ENCODE measurements at places on chromosomes 2 and 18. TPM values are rescaled to one million over a fixed set of nuclear protein-coding genes. Genes with fewer than 3 reads are reported as not detected.

DNA sequence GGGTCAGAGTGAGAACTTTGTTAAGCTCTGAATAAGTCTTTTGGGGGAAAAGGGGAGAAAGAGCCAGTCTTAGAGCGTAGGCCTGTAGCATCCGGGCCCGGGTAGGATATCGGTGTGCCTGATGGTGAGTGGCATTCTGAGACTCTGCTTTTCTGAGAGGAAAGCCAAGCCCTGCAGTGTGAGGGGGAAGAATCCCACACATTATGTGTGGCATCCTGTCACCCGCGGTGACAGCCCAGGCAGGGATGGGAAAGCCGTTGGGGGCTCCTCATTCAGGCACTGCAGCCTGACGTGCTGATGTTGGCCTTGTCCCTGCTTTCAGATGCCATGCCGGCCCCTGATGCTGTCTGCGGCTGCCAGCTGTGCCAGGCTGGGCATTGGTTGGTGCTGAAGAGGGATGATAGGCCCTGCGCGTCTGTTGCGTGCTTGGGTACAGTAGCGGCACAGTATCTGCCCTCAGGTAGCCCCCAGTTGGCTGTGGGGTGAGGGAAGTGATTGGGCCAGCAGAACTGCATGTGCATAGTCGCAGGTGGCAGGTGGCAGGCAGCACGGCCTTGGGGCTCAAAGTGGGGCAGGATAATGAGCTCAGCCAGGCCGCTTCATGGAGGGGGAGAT lies 37.6 kb downstream of the GLI2 start:
- DNase-seq, result no peak

- DNase-seq, result no peak
Observed at GRCh38 chr2:121004359-121004758, 268.7 kb downstream of the GLI2 start.

The UGT1A5 gene
- total RNA-seq, result 0.99 TPM

The GREB1 gene
- 2.2 TPM for total RNA-seq

The GPR75 gene
- total RNA-seq, result 7.8 TPM

GRCh38 chr2:28359222-28360057 lies 33.2 kb upstream of the FOSL2 start:
- no peak for DNase-seq

The DSEL gene
- total RNA-seq, result 6.0 TPM

DNA sequence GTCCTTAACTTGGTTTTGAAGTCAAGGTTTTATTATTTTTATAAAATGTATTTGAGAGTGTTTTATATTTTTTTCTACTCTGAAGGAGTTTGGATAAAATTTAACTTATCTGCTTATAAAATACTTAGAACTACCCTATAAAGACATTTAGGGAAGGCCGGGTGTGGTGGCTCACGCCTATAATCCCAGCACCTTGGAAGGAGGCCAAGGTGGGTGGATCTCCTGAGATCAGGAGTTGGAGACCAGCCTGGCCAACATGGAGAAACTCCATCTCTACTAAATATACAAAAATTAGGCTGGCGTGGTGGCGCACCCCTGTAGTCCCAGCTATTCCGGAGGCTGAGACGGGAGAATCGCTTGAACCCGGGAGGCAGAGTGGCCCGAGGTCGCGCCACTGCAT lies 486.4 kb downstream of the DSC3 start:
- no peak for DNase-seq

The DPP4 gene
- 7.8 TPM for total RNA-seq

The STPG4 gene
- total RNA-seq, result 0.64 TPM

The FMNL2 gene
- 73.0 TPM for total RNA-seq

The CHRND gene
- total RNA-seq, result not detected

The CCDC141 gene
- not detected for total RNA-seq

DNA sequence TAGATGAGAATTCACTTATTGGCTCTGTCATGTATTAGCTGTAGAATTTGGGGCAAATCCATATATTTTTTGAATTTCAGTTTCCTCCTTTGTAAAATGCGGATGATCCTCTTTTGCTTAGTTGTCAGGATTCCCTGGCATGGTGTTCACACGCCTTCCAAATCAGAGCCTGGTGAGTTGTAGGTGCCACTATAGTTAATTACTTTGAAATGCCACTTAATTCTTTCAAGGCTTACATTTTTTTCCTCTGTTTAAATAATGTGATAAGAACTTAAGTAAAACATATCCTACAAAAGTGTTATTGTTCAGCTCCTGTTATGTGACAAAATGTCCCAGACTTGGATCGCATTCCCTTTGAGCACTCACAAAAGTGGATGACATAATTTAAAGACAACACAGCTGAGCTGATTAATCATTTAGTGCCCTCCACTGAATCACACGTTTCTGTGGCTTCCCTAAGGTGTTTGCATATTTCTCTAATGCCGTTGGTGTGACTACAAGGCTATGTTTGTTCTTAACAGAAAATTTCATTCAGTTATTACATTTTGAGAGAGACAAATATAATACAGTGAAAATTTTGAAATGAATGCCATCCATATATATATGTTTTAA lies 471.2 kb upstream of the CHST9 start:
- peak; percentile 75 for DNase-seq

- DNase-seq, result no peak
Observed at GRCh38 chr2:176639671-176640070, 370.4 kb downstream of the MTX2 start.

DNA sequence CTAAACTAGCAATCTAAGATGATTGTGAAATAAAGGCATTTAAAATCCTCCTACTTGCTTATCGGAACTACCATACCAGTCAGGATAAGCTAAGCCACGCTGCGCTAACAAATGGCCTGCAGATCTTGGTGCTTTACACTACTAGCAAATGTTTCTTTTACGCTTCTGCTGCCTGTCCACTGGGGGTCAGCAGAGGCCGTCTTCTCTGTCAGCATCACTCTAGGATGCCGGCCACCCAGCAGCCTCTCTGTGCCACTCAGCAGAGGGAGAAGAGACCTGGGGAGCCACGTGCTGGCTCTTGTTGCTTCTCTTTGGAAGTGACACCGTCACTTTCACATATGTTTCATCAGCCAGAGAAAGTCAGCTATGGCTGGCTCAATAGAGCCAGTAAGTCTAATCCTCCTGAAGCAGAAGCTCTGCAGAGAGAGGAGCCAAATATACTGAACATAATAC lies 36.6 kb downstream of the COPS8 start:
- peak; percentile 54 for DNase-seq

- DNase-seq, result peak; percentile 31
Observed at GRCh38 chr2:56130463-56131070, 53.2 kb upstream of the CCDC85A start.

GRCh38 chr2:158889135-158889853 lies 79.1 kb upstream of the TANC1 start:
- DNase-seq, result peak; percentile 81

- no peak for DNase-seq
Observed at GRCh38 chr2:85445316-85446295, 27.1 kb downstream of the SH2D6 start.

DNA sequence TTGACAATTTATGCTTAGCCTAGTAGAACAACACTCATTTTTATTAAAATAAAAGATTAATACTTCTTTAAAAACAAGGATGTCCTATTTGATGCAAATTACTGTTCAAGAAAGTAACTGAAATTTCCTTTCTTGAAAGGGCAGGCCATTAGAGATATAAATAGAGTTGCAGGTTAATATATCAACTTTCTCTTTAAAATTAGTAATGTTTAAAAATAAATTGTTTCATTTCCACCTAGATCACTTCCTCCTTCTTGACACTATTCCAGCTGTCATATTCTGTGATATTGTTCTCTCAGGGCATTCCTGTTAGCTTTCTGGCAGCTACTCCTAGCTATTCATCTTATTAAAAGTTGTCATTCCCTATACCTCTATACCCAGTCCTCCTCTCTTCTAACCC lies 357.9 kb upstream of the NRP2 start:
- DNase-seq, result no peak

The IL36B gene
- total RNA-seq, result not detected

- no peak for DNase-seq
Observed at GRCh38 chr18:9199681-9200080, 63.1 kb downstream of the ANKRD12 start.

GRCh38 chr18:68548904-68549870 lies 165.7 kb downstream of the TMX3 start:
- no peak for DNase-seq

- DNase-seq, result peak; percentile 12
Observed at GRCh38 chr18:32480581-32480980, 9.9 kb upstream of the GAREM1 start.

DNA sequence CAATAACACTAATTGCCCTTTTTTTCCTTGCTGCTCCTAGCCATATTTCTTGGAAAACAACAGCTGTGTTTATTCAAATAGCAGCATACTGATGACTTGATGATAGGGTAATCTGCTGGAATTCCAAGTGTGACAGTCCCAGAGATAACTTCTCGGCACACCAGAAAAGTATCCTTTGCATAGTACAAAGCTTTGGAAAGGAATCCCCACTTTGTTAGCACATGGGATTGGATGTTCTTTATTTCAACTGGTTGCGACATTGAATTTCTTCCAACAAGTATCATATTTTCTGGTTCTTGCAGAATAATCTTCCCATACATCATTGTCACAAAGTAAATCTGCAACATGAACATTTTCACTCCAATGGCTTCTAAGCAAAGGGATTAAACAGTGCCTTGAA lies 445.8 kb upstream of the ACVR2A start:
- no peak for DNase-seq

DNA sequence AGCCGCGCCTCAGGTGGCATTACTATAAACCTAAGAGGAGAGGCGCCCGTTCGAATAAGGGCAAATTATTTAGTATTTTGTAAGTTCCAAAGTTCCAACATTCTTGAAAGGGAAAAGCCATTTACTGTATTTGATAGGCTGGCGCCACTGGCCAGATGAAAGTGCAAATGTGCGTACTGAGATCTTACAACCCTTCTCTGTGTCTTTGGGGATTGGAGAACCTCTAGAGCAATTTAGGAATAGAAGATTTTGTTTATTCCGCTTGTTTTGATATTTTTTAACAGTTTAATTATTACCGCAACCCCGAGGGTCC lies 467 bp upstream of the WDR35 start:
- no peak for DNase-seq

DNA sequence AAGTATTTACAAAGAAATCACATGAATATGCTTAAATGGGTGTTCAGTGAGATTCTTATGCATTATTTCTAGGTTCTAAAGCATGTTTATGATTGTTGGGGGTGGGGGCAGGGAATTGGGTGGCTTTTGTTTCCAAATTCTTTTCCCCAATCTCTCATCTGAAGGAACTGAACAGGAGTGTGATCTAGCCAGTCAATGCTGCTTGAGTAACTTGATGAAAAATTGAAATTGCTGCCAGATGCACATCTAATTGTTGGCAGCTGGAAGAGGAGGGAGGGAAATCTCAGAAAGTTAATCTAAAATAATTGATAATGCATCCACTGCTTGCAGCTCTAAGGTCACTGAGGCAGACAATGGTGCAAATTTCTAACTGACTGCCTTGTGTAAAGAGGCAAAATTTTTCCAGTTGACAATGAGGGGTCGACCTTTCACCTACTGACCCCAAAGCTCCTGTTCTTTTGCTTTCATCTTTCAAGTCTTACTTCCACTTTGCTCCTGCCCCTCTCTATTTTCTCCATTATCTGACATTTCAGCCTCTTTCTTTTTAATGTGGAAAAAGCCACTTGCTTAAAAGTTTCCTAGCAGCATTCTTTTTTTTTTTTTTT lies 53.3 kb downstream of the IRS1 start:
- DNase-seq, result no peak

DNA sequence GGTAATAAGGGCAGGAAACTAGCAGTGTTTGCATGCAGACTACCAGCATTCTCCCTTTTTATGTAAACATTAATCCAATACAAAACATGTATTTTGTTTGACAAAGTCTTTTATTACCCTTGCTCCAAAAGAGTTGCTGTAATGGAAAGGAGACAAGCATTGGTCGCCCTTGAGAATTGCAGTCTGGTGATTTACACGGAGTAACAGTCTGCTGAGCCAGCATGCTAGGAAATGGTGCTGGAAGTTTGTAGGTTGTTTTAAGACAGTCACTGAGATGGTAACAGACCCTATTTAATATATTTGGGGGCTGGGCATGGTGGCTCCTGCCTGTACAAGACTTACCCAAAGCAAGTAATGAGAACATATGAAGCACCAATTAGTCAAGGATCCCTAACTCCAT lies 2.8 kb upstream of the PRKCE start:
- DNase-seq, result no peak

The CROCC2 gene
- not detected for total RNA-seq

GRCh38 chr2:11160731-11161455 lies 5.6 kb downstream of the SLC66A3 start:
- no peak for DNase-seq

The TUBA3D gene
- total RNA-seq, result not detected

DNA sequence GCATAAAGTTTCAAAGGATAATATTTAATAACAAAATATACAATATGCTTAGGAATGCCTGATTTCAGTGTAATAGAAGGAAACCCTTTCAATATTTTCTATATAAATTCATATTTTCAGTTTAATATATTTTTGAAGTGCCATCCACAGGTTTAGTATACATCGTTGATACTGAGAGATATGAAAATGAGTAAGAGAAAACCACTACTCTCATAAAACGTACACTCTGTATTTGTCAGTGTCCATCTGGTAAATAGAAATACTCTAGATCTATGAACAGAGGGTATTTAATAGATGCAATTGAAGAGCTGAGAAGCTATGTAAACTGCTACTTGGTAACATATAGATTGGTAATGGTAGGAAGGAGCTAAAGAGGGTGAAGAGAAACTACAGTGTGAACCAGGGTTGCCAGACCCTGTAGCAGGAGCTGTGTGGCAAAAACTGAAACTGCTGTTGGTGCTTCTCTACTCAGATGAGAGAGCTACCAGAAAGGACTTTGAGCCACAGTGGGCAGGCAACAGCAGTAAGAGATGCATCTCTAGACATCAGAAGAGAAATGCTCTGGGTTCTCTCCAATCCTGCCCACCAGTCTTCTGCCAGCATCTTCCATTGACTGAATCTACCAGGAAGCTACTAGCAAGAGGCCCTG lies 187.4 kb downstream of the CCDC102B start:
- no peak for DNase-seq

GRCh38 chr2:25000036-25000435 lies 28.3 kb upstream of the DNAJC27 start:
- DNase-seq, result no peak

The KCNG2 gene
- total RNA-seq, result 0.17 TPM

The PLEK gene
- total RNA-seq, result 0.09 TPM

The CTDP1 gene
- 20.9 TPM for total RNA-seq

DNA sequence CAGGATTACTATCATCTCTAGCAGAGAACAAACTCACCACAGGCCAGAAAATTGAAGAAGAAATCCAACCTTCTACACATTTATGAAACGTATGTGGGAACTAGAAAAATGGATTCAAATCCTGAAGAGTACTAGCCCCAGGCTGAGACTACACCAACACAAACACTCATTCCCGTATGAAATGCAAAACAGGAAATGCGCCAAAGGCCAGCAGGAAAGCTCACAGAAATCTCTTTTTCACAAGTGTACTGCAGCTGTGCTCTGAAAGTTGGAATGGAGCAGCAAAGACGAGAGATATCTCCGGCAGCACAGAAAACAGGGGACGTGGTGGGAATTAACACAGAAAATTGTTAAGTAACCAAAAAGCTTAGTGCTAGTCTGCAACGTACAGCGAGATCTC lies 913.5 kb downstream of the TDRD15 start:
- DNase-seq, result no peak

The GRHL1 gene
- 6.0 TPM for total RNA-seq

Measured in mammary epithelial cell (primary cell).